SK-MEL-5 (cell line): ENCODE measurements at places on chromosomes 5 and 9. TPM values are rescaled to one million over a fixed set of nuclear protein-coding genes. Genes with fewer than 3 reads are reported as not detected.
A peak's percentile ranks its signal among the peaks of the same experiment; 100 is the strongest.

- peak; percentile 17 for DNase-seq
Measured at GRCh38 chr5:94623011-94623410, 4.5 kb downstream of the SLF1 start.

- no peak for DNase-seq
Measured at GRCh38 chr9:30609713-30610112, 1774.7 kb upstream of the ACO1 start.

Gene TAS2R1
- not detected in 2 replicates for total RNA-seq

GRCh38 chr9:14428781-14429230 lies 114.9 kb upstream of the NFIB start:
- peak; percentile 78 for DNase-seq

GRCh38 chr9:107158321-107158720 lies 124.8 kb upstream of the RAD23B start:
- DNase-seq, result peak; percentile 82
